ENCODE measurements at places on chromosomes 16 and 17.

DNA sequence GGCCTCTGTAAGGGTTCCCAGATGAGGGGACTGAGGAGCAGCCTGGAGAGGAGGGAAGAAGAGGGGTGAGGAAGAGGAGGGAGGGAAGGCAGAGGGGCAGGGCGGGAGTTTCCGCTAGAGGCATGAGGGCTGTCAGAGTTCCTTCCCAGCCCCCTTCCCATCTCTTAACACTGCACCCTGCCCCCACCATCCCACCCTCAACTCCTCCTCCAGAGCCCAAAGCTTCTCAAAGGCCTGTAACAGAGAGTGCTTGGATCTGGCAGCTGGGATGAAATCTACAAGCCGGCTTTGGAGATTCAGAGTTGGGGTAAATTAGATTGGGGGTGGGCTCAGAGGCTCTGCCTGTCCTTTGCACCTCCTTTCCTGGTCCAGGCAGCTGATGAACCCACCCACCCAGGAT is 57.3 kb upstream of the DLX4 start:
- DNase-seq: no peak

DNA sequence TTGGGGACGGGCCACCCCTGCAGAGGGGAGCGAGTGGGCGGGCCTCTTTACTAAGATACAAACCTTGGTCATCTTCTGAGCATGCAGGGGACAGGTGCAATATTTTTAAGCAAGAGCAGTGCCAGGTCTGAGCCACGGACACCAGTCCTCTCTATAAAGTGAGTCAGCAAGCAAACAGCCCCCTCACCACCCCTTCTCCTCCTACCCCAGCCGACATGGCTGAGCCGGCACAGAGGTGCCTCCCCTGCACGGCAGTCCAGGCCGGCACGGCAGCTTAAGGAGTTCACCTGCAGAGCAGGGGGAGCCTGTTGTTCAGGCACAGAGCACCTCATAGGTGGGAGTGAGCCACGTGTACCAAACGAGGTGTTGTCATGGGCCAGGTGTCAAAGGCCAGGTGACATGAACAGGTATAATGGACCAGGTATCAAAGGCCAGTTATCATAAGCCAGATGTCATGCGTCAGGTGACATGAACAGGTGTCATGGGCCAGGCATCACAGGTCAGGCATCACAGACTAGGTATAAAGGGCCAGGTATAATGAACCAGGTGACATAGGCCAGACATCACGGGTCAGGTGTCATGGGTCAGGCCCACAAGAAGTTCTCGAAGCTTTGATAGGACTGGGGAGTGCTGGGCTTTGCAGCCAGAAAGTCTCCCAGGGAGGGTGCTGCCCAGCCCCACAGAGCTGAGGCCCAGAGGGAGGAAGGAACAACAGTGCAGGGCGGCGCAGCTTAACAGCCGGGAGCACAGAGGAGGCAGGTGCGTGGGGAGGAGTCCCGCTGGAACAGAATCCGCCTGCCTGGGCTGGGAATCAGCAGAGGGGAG is 42.6 kb upstream of the ZNF469 start:
- DNase-seq: no peak

DNA sequence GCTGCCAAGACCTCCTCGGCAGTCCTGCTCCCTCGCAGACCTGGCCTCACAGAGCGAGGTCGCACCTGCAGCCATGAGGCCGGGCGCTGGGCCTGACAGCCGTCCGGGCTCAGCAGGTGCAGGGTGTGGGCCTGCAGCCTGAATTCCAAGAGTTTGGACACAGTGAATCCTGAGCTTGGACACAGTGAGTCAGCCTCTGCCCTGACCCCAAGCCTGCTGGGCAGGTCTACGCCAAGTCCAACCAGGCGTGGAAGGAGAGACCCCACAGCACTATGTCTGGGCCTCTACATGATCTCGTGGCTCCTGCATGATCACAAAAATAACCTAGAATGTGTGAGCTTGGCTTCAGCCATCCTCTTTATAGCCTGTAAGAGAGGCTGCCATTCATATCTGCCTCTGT is 121.0 kb downstream of the C16orf95 start:
- DNase-seq: no peak

GRCh38 chr17:10109146-10109545 is 89.3 kb downstream of the GAS7 start:
- DNase-seq: no peak

DNA sequence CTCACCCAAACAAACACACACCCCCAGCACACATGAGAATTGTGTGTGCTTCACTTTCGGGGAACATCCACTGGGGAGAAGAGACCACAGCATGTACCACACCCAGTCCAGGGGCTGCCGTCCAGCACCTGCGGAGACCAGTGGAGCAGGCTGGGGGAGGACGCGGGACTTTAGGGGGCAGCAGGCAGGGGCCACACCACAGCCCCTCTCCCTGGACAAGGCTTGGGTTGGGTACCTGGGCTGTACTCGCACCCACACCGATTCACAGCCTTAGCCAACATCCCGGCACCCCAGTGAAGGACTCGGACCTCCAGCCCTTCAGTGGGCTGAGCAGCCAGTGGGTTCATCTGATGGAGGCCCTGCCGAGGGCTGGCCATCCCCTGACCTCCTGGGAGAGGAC is 63.3 kb downstream of the RBFOX3 start:
- no peak for DNase-seq

- DNase-seq: no peak
These were observed 5.1 kb downstream of the VAT1L start for GRCh38 chr16:77793417-77793816.

DNA sequence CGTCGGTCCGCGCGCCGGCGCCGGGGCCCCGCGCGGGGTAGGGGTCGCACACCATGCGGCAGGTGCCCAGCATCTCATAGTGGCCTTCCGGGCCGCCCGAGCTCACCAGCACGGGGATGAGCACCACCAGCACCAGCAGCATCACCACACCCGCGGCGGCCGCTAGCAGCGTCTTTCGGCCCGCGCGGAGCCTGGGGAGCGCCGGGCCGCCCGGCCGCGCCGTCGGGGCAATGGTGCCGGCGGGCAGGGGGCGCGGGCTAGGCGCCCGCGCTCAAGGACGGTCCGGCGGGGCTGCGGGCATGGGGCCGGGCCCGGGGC is 237 bp downstream of the C1QL1 start:
- no peak for DNase-seq

- no peak for DNase-seq
These were observed 112.4 kb downstream of the XYLT1 start for GRCh38 chr16:17358355-17358754.

- DNase-seq: peak; percentile 39
These were observed 2.3 kb downstream of the RND2 start for GRCh38 chr17:43027091-43028032.

DNA sequence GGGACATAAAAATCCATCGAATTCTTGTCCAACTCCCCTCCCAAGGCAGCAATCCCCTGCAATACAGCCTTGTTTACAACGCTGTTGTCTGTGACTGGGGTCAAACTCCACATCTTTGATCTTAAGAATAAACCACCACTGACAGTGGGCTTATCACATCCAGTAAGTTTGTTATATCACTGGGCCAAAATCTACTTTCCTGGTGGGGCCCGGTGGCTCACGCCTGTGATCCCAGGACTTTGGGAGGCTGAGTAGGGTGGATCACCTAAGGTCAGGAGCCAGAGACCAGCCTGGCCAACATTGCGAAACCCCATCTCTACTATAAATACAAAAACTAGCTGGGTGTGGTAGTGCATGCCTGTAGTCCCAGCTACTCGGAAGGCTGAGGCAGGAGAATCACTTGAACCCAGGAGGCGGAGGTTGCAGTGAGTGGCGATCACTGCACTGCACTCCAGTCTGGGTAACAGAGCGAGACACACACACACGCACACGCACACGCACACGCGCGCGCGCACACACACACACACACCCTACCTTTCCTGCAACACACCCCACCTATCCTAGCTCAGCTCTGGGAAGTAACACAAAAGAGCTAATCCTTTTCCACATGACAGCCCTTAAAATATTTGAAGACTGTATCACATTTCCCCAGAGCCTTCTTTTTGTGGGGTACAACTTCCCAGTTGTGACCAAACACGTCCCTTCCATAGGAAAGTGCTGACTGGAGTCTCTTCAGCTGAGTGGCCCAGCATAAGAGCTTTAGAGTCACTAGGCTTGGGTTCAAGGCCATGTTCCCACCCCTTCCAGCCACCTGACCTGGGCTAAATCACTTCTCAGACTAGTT is 20.9 kb upstream of the ABCC1 start:
- no peak for DNase-seq

- DNase-seq: no peak
These were observed 91.1 kb downstream of the TNFRSF13B start for GRCh38 chr17:16880843-16881230.

DNA sequence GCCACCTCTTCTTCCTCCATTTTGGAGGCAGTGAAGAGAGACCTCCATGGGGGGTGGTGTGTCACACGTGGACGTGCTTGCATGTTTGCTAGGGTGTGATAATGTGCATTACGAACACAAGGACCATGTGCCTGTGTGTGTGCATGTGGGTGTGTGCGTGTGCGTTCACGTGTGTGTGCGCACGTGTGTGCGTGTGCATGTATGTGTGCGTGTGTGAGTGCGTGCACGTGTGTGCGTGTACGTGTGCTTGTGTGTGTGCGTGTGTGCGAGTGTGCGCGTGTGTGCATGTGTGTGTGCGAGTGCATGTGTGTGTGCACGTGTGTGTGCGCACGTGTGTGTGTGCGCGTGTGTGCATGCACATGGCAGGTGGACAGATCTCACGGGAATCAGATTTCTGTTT is 29.5 kb downstream of the RNF213 start:
- no peak for DNase-seq

All from iPS-NIHi11 (cell line).